ENCODE measurements at places on chromosomes 2 and 18.

DNA sequence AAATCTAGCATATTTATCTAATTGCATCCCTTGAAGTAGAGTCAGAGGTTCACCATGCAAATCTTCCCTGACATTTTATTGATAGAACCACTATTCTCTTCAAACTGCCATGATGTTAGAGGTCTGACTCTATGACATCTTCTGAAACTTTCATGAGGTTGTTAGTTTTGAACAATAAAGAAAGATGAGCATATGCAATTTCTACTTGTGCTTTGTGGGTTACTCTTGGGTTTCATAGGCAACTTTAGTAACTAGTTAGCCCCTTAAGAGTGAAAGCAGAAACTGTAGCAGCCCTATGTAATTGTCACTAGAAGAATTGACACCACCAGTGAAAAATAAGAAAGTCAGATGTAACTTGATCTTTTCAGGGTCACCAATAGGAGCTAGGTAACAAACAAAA, 53.1 kb upstream of the ZEB2 start:
- no peak for DNase-seq

- DNase-seq: no peak
These were observed 5.5 kb downstream of the NPC1 start for GRCh38 chr18:23580677-23581367.

GRCh38 chr2:167275046-167275445, 386.8 kb downstream of the XIRP2 start:
- no peak for DNase-seq

GRCh38 chr2:2769481-2770431, 438.7 kb upstream of the MYT1L start:
- DNase-seq: no peak

DNA sequence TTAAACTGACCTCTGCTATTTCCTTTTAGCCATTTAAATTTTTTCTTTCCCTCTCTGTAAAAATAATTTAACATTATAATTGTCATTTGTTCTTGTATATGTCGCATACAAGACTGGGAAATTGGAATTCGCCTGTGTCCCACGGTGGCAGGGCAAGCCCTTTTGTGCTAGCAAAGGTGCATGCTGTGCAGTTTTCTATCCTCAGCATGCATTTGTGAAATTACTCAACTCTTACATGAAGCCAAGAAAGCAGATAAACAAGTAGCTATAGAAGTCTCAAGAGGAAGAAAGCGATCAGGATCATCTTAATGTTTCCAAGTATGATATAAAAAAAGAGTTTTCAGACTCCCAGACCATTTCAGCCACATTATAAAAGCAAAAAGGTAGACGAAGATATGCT, 392.6 kb upstream of the CHST9 start:
- DNase-seq: no peak

- no peak for DNase-seq
These were observed 80.0 kb downstream of the SOWAHC start for GRCh38 chr2:109694190-109694589.

DNA sequence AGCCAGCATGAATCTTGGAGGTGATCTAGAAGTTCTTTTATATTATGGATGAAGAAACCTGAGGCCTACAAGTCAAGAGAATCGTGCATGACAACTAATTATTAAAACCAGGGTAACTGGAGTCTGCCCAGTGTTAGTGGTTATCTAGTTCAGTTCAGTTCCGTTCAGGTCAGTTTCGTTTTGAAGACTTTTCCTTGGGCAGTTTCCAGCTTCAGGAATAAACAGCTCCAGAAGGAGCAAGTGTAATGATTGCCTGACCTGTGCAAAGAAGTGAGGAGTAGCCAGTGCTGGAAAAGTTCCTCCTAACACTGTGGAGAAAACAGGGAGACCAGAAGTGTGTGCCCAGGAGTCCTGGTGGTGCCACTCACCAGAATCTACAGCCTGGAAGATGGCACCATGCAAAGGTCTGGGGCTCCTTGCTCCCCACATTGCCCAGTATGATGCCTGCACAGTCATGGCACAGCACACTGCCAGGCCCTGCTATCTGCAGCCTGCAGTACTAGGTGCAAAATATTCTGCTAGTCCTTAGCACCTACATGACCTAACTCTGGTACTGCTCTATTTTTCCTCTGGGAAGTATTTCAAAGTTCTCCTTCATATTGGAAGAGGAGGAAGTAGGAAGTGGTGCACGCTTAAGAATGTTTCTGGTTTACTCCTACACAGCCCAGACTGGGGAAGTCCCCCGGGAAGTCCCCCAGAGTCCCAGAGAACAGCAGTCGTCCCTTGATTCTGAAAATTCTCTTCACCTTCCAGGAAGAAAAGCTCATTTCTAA, 65.8 kb downstream of the SUMO1 start:
- no peak for DNase-seq

GRCh38 chr2:188091220-188091619, 200.5 kb upstream of the GULP1 start:
- DNase-seq: no peak

GRCh38 chr2:157459486-157459885, 15.6 kb upstream of the CYTIP start:
- no peak for DNase-seq

- no peak for DNase-seq
These were observed 25.9 kb downstream of the MRO start for GRCh38 chr18:50793641-50794565.

DNA sequence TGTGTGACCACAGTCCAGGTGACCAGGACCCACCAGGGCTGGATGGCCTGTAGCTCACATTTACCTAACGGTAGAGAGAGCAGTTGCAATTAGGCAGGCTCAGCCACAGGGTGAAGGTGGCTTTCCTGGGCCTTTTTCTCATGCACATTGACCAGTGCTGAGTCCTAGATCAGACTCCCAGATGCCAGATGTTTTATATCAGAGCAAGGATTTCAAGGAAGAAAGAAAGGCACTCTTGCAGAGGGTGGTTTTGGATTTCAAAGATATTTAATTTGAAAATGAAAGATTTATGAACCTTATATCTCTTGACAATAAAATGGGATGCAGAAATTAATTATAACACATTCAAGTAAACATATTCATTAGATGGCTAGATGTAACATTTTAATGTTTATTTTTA, 694.2 kb upstream of the GYPC start:
- DNase-seq: no peak

DNA sequence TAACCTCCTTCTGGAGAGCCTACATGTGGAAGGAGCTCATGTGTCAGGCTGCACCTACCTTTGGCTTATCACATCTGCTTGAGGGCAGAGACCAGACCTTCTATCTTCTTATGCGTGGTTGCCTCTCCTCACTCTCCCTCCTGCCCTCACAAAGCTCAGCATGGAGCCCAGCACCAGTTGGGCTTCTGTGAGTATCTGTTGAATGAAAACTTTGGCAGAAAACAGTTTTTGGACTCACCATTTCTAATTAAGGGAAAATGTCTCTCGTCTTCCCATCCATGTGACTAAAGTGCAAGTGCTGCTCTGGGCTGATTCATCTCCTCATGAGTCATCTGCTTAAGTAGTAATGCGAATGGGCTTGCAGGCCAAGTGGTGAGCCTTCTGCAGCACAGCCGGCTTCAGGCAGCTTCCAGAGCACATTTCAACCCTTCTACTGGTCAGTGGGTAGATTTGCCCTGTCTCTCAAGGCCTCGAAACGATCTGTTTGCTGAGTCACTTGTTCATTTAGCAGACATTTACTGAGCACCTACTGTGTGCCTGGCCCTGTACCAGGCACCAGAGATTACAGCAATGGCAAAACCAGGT, 102.6 kb downstream of the VSNL1 start:
- no peak for DNase-seq

DNA sequence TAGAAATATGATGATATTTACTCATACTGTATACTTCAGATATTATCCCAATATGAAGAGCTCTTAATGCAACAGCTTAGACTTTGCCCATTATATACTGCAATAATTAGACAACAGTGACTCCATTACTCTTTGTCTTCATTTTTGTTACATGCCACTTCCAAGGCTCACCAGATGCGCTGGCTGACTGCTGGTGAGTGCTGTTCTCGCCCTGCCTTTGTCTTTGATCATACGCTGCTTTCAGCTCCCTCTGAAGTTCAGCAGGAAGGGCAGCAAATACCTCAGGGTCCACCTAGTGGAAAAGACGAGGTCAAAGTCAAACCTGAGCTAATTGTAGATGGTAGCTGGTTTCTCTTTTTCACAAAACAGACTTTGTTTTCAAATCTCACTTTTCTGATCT, 66.3 kb downstream of the EIF5B start:
- DNase-seq: no peak

DNA sequence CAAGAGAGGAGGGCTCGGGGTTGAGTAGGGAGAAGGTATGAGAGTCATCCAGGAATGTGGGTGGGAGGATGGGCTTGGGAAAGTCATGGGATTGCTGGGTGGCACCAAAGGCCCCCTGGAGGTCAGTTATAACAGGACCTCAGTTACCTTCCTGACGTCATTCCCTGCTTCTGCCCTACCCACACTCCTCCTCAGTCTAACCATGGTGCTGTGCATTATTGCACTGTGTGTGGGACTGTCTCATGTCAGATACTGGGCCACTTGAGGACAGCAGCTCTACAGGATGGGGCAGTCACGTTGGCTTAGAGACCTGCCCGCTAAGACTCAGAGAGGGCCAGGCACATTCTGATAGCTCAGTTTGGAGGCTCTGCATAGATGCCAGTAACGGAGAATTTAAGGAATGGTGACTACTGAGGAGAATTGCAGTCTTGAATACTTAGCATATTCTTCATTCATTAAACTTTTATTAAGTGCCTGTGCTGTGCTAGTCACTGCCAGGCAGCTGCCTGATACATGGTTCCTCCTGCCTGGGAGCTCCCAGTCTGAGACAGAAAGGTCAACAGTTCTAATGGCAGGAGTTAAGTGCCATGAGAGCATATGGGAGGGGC, 90.5 kb downstream of the LAMA3 start:
- DNase-seq: no peak

- peak; percentile 49 for DNase-seq
These were observed 615 bp downstream of the GORASP2 start for GRCh38 chr2:170929686-170930050.

Measured in CD4-positive, alpha-beta memory T cell (primary cell).